ENCODE measurements at places on chromosomes 6 and 20.

- no peak for DNase-seq
These were observed 14.2 kb downstream of the ITCH start for GRCh38 chr20:34377072-34377847.

DNA sequence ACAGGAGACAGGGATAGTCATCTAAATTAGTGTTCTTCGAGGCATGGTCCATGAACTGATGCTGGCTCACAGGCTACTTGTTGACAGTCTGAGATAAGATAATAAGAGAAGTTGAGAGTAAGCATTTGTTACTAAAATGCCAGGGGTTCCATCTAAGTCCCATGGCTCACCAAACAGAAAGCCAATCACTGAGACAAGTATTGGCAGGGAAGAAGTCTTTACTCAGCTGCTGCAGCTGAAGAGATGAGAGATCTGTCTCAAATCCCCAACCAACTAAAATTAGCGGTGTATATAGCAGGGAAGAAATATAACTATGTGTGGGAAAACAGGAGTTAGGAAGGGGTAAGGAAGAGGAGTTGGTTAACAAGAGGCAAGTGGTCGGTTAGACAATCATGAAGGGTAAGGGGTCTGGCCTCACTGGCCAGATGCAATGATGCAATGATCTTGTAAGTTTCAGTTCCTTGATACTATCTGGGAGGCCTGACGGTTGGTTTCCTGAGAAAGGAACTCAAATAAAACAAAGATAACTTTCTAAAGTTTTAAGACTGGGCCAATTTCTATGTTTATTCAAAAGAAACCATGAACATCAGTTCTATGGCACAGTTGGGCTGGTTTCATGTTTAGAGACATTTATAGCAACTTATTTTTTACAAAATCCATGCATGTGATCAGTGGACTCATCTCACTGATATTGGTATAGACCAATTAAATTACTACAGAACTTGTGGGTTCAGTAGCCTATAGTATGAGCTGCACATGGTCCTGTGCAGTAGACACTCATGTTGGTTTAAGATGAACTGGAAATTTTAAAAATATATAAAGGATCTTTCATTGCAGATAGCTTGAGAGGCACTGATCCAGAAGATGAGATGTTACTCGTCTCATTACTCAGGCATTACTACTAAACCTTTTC, 9.9 kb upstream of the HEBP2 start:
- no peak for DNase-seq

DNA sequence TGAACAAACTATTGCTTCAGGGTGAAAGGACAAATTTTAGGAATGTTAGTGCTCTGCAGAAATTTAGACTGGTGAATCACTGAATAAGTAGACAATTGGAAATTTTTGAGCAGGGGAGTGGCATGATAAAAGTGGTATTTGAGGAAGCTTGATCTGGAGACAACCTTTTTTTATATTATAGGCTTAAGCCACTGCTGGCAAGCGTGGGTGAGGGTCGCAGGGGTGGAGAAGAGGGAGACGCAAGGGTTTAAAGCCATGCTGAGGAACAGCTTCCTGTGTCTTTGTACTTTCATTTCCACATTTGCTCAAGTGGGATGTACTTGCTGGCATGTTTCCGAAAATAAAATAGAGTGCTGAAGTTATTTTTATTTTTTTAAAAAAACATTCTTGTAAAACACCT, 23.7 kb downstream of the NCOA7 start:
- no peak for DNase-seq

- DNase-seq: peak; percentile 12
These were observed 557 bp upstream of the DHX35 start for GRCh38 chr20:38961530-38962043.

- DNase-seq: no peak
These were observed 70.6 kb downstream of the ZNF292 start for GRCh38 chr6:87225937-87226336.

DNA sequence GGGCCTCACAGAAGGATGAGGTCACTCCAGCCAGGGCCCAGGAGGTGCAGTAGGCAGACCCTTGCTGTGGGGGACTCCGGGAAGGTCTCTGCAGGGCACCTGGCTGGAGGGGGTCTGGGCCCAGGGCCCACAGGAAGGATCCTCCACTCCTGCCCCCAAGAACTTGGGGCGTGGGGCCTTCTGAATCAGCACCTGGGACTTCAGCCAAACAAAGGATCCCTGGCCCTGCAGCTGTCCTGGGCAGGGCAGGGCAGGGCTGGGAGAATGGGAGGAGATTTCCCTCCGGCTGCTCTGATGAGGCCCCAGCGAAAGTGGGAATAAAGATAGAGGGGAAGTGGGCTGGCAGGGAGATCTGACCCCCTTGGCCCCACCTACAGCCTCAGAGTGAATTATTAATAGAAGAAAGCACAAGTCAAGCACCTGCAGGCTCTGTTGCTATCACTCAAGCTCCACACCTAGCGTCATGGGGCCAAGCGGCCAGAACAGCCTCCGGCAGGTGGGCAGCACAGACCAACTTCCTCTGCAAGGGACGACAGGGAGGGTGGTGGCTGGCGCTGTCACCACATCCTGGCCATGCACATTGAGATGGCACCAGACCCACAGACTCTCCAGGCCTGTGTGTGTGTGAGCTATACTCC, 61.6 kb upstream of the MRPS10 start:
- DNase-seq: peak; percentile 6

GRCh38 chr6:141551318-141551717, 581.4 kb upstream of the GJE1 start:
- DNase-seq: no peak

- DNase-seq: no peak
These were observed 187.2 kb downstream of the TFAP2C start for GRCh38 chr20:56816349-56816748.

GRCh38 chr20:51185277-51185676, 162.4 kb upstream of the KCNG1 start:
- no peak for DNase-seq

DNA sequence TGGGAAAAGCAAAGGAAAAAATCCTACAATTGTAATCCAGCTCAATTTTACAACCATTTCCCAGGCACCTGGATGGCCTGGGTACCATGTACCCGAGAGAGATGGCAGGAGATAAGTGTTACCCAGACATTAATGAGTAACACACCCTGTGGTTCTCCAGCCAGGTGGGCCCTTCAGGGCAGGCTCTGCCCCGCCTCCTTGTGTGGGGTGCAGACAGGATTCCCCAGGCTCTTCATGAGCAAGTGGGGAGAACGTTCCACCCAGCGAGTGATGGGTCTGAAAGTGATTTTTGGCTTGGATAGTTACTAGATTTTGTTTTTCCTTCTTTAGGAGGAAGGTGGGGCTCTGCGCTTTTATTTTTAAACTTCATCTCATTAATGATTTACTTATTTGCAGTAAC, 243.9 kb downstream of the TAF4 start:
- DNase-seq: no peak

DNA sequence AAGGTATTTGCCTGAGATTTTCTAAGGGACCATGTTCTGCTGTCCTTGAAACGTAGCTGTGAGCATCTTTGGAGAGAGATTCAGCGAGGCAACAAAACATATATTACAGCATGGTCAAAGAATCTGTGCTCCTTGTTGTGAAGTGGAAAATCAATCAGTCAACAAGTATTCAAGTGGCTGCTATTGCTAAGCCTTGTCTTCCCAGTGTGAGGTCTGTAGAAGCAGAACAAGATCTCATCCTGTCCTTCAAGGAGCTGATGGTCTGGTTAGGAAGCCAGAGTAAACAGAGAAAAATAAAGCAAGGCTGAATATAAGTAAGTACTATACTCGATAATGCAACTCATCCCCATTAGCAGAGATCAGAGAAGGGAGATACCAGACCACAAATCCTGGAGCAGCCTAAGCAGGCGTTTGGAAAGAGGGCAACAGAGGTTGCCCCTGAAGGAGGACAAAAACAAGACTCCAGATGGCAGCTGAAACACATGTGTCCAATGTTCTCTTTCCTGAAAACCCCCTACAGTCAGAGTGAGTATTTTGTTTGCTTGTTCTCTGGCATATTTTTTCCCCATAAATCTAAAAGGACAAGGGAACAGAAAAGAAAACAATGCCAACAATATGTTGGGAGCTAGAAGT, 392.0 kb downstream of the SYNE1 start:
- DNase-seq: no peak
